ENCODE measurements at places on chromosomes 2 and 18.

DNA sequence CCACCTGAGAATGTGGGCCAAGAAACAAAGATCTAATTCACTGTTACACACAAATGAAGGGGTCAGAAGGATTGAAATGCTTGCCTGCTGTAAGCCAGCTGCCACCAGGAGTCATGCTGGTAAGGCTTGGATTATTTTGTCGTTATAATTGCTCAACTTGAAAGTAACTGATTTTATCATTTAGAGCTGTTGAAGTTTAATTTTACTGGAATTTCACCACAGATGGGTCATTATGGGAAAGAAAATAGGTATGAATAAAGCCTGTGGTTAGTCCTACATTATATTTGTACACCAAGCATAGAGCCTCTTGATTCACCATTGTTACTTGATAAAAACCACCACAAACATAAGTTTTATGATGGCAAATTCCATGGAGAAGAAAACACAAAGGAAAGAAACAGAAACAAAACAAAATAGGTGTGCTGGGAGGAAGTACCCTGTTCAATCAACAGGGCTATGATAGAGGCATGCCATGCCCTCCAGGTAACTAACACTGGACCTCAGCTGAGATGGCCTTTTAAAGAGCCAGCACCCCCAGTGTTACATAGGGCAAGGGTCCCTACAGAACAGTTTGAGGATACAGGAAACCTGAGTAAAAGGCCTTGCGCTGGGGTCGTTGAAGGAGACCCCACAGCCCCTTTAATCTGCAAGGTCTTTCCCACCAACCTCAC is 3.0 kb downstream of the CLEC4F start:
- no peak for DNase-seq

DNA sequence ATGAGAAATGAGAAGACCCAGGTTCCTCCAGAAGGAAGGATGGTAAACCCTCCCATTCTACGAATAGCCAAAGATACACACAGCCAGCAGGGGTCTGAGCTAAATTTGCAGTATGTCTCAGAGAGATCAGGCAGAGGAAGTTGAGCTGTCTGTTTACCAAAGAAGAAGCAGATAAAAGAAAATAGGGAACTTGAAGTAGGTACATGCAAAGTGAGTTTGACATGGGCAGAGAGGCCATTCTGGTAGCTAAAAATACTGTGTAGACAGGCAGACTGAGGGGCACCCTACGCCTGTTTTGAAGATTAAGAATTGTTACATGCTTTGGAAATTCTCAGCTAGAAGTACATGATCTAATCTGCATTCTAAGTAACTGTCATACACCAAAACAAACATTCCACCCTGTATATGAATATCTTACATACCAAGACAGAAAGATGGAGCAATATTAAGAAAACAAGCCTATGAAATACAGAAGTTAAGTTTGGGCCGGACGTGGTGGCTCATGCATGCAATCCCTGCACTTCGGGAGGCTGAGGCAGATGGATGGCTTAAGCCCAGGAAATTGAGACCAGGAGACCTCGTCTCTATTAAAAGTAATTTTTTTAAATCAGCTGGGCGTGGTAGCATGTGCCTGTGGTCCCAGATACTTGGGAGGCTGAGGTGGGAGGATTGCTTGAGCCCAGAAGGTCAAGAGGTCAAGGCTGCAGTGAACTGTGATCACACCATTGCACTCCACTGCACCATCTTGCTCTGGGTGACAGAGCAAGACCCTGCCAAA is 157.9 kb downstream of the ANKRD44 start:
- no peak for DNase-seq

DNA sequence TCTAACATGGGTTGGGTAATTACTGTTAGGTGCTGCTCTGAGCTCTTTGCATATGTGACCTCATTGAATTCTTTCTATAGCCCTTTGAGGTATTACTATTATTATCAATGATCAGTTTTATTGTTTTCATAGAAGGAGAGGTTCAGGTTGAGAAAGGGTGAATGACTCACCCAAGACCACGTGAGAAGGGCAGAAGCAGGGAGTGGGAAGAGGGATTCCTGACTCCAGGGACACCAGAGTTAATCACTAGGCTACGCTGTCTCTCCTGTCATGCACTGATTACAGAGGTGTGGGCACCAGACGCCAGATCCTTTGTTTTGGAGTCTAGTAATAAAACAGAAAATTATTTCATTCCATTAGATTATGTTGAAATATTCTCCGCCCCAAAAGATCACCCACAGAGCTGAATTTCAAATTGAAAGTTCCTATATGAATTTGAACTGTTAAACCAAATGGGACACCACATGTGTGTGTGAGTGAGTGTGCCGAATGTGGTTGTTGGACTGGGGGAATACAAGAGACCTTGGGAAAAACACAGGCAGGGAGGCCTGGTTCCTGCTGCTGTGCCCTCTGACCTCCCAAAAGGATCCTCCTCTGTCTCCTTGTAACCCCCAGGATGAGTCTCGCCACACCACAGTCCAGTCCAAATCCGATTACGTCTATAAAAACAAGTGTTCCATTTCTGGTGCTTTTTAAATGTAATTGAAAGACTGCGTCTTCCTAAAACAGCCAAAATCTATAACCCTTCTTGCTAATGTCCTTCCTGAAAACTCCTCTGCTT is 215.4 kb downstream of the ZNF521 start:
- no peak for DNase-seq

DNA sequence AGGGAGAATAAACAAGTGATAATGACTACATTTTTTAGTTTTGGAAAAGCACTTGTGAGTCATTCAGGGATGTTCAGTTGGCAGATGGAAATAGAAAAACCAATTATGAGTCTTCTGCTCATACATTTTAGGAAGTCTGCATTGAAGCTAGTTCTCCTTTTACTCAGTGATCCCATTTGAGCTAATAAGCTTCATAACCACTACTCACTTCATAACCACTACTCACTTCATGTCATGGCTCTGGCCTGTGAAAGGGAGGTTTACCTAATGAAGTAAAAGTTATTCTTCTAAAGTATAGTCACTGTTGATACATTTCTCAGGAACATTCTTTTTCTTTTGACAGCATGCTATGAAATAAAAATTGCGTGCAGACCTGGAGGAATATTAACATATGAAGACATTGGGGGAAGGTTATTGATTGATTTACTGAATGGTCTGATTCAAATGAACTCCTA is 948.7 kb downstream of the TSN start:
- no peak for DNase-seq

GRCh38 chr18:48983793-48984437 is 33.1 kb upstream of the SMAD7 start:
- DNase-seq, result no peak

DNA sequence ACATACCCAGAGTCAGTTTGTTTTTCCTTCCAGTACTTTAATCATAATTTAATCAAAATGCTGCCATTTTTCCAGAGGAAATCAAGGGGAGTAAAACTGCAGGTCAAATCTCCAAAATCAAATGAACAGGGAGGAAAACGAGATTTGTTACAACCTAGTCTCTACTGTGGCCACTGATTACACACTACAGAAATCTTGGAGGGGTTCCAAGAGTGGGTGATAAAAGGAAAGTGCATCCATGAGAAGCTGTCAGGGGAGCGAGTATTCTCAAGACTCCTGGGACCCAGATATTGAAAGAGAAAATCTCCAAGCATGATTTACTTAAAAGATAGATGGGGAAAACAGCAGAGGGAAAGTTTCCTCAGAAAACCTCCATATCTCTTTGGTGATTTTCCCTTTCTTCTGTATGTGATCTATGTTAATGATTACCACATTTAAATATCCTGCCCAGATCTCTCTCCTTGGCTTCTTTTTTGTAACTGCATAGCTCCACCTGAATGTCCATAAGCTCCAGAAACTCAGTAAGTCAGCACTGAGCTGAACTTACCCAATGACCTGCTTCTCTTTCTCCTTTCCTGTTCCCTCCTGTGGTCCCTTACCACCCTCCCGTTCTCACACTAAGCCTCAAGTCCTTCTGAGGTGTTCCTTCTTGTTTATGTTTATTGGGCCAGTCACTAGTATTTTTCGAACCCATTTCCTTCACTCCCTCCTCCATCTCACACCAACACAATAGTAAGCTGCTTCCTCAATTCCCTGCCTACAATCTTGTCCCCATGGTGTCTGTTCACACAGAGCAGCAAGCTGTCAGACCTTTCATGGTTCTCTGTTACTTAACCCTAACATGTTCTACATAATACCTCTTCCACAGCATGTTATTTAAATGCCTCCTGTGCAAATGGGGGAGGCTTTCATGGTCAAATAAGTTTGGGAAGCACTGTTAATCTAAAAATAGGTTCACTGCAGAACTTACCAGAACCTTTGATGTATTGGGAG is 73.9 kb upstream of the TWSG1 start:
- no peak for DNase-seq
